RPMI8226 (cell line): ENCODE measurements at places on chromosomes 1 and 21.

DNA sequence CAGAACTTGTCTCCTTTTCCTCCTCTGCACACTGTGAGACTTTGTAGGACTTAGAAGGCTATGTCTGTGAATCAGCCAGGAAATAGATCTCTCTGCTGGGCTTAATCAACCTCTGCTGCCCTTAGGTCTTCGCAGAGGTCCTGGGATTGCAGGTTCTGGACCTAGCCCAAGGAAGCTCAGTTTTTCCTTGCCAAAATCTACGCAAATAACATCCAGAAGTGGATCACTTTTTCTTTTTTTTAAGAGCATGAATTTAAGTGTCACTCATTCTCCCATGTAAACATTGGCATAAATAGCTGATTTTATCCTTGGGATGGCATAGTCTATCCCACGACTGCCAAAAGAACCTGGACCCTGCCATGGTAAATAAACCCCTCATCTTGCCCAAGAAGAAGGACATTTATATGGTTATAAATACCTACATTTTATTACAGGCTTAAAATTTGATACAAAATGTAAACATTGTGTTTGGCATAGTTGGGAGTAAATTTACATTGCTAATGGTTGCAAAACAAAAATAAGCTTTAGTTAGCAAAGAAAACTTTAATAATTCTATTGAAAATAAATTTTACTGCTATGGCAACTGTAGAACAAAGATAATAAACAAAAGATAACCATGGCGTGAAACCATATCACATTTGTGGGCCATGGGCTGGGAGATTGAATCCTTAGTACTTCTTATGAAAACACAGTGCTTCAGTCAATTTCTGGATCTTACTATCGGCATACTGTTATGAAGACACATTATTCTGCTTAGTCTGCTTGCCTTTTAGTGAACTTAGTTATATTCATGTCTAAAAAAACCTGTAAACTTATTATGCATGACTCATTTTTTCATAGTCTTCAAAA is 24.5 kb upstream of the DISC1 start:
- no peak for DNase-seq

DNA sequence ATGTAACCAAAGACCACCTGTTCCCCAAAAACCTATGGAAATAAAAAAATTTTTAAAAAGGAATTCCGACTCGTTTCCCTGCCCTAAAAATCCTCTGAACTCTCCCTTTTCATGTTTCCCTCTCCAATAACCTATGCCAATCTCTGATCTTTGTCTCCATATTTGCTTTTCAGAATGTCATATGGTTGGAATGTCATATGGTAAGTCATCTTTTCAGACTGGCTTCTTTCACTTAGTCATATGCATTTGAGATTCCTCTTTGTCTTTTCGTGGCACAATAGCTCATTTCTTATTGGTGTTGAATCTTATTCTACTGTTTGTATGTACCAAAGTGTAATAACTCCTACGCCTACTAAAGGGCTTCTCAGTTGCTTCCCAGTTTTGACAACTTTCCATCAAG is 117.5 kb downstream of the BACH1 start:
- no peak for DNase-seq

DNA sequence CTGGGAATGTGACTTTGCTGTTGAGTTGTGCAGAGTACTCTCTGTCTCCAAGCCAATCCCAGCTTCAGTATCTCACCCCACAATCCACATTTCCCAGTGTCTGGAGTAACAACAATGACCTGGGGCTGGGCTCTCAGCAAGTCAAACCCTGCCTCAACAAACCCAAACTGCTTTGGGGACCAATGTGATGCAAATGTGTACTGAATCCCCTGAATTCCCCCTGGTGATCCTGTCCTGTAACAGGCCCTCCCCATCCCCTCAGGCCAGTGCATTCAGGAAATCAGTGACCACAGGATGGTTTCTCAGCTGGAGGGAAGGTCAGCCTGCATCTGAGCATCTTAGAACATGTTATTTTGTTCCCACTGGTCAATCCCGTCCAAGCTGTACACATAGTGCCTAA is 36.7 kb upstream of the HAO2 start:
- no peak for DNase-seq

DNA sequence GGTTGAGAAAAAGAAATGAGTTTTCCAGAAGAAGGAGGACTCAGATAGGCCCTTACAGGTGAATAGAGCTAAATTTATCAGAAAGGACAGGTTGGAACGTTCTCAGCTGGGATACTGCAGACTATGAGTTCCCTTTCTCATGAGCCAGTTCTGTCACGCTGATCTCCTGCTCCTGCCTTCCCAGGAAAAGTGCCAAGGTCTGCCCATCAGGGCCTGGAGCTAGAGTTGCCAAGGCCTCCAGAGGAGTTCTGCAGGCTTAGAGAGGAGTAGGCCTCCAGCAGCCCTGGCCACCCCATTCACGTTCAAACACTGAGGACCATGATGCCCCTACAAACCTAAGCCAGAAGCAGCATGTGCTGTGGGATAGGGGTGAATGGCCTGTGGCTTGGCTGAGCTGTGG is 126.8 kb upstream of the TNR start:
- no peak for DNase-seq

GRCh38 chr1:94986783-94987182 is 59.9 kb upstream of the CNN3 start:
- no peak for DNase-seq

DNA sequence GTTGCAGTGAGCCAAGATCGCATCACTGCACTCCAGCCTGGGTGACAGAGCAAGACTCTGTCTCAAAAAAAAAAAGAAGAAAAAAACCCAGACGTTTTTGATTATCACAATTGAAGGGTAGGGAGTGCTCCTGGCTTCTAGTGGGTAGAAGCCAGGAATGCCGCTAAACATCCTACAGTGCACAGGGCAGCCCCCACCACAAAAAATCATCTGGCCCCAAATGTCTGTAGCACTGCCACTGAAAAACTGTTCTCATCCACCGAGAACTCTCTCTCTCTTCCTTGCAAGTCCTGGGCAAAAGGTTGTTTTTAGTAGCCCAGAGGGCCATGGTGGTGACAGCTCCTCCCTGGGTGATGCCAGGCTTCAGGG is 35.6 kb upstream of the GPR157 start:
- DNase-seq, result no peak

GRCh38 chr1:203199816-203200571 is 13.5 kb upstream of the CHI3L1 start:
- DNase-seq, result no peak

DNA sequence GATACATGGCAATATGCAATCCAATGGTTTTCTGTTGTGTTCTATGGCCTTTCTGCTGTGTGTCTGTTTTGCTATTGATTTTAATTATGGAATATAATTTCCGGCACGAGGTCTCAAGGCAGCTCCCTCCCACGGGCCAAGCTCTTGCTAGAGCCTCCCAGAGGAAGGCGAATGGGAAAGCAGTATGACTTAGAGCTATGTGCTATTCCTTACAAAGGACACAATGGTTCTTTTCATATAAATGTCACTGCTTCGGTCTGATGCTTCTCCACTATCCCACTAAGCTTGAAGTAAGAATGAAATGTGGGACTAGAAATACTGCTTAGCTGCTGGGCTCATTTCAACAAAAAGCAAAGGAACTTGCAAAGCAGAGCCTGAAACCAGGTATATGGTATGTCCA is 322.2 kb upstream of the BEND5 start:
- DNase-seq, result no peak

- no peak for DNase-seq
These were observed 1017.9 kb downstream of the ADGRL2 start for GRCh38 chr1:82818586-82818985.

DNA sequence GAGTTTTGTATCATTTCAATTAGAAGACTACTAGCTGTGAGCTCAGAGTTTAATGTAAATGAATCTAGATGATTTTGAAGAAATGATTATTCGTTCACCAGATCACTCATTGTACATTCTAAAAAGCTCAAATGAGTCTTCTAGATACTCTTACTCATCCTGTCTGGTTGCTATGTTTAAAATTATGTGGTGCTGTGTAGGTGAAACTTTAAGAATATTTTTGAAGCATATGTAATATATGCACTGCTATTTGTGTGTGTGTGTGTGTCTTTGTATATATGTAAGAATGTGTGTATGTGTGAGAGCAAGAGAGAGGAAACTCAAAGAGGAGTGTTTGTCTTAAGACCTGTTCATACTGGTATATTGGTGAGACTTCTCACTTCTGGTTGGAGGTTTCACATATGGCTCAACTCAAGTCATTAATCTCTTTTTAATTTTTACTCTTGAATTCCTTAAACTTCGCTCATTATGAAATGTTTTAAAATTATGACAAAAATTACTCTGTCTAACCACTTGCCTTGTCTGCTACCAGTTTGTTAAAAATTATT is 8.6 kb upstream of the C1orf105 start:
- no peak for DNase-seq

GRCh38 chr1:161825831-161826230 is 59.7 kb downstream of the ATF6 start:
- no peak for DNase-seq

GRCh38 chr1:160779626-160780397 is 16.2 kb upstream of the LY9 start:
- peak; percentile 47 for DNase-seq

DNA sequence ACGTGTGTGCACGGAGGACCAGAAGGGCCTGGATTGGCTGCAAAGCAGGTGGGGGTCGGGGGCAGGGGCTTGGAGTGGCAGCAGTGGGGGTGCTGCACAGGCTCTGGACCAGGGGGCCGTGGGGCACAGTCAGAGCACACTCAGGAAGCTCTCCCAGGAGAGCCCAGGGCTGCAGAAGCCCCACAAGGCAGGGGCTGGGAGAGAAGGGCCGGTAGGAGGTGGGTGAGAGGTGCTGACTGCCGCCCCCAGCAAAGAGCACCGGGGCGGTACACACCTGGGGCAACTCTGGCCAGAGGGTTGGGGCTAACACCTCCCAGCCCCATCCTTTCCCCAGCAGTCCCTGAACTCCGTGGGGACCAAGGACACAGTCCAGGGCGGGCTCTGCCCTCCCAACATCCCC is 13.9 kb downstream of the CHD5 start:
- DNase-seq, result no peak

GRCh38 chr1:111191496-111191895 is 8.9 kb downstream of the DENND2D start:
- no peak for DNase-seq

GRCh38 chr1:55081188-55081904 is 42.0 kb downstream of the PCSK9 start:
- no peak for DNase-seq

- no peak for DNase-seq
These were observed 333.9 kb downstream of the CAMTA1 start for GRCh38 chr1:7119156-7119555.

- DNase-seq, result peak; percentile 81
These were observed 649 bp downstream of the PTPN7 start for GRCh38 chr1:202159534-202160371.

- DNase-seq, result no peak
These were observed 54.4 kb upstream of the STUM start for GRCh38 chr1:226494092-226494609.

DNA sequence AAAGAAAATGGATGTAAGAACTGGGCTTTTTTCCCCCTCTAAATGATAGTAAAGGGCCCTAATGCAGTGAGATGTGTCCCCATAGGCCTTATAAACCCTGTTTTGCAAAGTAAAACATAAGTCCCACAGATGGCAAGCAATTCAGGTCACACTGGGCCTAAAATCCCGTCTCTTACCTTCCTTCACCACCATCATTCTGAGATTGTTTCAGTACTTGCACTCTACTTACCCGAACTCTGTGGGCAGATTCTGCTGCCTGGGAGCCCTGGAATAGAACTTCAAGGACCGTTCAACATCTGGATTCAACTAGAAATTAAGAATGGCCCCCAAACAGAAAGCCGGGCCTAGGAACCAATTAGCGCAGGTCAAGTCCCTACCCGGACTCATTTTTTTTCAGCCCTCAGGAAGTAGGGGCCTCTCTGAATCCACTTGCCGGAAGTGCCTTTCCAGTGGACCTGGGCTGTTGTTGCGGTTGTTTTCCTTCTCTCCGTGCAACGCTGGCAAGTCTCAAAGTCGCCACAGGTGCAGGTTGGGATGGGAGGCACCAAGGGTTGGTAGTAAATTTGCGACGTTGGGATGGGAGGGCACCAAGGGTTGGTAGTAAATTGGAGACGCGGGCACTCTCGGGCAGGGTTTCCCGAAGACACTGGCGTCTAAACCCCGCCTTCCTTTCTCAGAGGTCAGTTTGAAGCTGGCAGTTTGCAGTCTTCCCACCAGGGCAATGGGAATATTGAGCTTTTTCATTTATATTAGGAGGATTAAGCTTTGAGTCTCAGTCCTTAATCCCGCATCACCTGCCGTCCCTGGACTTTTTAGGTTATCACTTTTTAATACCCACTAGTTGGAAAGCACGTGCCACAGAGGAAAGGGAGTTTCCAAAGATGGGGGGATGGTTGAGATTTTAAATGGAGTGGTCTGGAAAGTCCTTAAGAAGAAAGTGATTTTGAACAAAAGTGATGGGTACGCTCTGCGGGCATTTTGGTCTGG is at the start of gene TMEM69:
TSS of gene TMEM69 (plus strand) at position 428 of the 987 bp plus-strand sequence. CDS start 2,888 bp downstream, outside the sequence.
- peak; percentile 91 for DNase-seq

DNA sequence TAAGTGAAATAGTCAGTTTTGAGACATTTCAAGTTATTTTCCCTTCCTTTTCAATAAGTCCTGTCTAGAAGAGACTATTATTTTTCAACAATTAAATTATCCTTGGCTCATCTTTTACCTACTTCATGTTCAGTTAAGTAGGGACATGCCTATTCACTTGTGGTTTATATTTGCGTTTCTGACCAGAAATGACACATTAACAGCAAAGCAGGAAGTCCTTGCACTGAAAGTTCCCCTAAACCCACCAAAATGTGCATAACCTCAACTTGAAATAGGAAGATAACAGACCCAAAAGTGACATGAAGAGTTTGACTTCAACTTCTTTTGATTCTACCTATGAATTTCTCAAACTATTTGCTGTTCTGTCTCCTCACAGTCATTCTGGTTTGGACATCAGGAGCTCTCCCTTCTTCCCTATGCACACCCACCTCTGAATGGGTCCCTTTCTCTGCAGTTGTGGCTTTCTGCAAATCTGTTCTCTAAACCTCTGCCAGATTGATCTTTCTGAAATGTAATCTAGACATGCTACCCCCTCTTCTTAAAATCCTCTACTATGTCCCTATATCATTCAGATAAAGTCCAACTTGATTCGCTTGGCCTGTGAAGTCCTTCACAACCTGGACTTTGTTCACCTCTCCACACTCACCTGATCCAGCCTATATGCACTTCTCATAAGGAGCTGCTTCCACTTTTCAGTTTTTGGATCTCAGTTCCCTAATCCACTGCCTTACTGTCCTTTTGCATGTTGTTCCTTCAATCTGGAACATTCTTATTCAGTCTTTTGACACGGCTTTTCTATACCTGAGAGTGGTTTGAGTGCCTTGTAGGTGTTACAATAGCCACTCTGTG is 661.5 kb upstream of the ADGRL4 start:
- DNase-seq, result no peak

DNA sequence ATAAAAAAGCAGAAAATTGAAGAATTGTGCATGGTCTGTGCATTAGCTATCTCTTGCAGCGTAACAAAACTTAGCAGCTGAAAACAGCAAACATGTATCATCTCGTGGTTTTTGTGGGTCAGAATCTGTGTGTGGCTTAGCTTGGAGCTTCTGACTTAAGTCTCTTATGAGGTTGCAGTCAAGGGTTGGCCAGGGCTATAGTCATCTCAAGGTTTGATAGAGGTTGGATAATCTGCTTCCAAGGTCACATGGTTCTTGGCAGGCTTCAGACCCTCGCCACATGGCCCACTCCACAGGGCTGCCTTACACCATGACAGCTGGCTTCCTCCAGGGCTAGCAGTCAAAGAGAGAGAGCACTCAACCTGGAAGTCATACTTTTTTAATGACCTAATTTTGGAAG is 35.9 kb downstream of the CNST start:
- DNase-seq, result no peak
